ENCODE measurements at places on chromosomes 12 and 14.

DNA sequence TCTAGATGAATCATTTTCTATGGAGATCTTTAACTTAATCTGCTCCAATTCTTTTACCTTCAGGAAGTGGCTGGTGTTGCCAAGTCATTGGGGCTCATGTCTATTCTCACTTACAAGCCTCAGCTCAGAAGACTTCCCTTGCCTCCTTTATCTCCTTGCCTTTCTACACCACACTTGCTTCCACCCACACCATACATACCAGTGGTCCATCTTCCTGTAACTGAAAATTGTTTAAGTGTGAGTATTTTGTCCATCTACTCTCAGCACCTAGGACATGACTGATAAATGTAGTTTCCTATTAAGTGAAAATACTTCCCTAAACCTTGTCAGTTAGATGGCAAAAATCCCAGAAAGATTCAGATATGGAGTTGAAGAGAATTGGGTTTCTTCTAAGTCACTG lies 199.7 kb upstream of the CPNE8 start:
- no peak for DNase-seq

GRCh38 chr12:76637807-76638206 lies 78.2 kb upstream of the OSBPL8 start:
- no peak for DNase-seq

DNA sequence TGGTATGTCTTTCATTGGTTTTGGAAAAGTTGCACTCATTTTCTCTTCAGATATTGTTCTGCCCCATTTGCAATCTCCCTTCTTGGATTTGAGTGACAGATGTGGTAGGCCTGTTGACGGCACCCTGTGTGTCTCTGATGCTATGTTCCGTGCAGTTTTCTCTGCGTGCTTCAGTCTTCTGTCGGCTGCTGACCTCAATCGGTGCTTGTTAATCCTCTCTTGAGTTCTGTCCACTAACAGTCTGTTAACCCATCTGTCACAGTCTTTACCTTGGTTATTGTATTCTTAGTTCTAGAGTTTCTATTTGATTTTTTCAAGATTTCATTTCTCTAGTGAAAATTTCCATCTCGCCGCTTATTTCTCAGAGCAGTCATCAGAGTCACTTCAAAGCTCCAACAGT lies 20.7 kb upstream of the PLD4 start:
- no peak for DNase-seq

DNA sequence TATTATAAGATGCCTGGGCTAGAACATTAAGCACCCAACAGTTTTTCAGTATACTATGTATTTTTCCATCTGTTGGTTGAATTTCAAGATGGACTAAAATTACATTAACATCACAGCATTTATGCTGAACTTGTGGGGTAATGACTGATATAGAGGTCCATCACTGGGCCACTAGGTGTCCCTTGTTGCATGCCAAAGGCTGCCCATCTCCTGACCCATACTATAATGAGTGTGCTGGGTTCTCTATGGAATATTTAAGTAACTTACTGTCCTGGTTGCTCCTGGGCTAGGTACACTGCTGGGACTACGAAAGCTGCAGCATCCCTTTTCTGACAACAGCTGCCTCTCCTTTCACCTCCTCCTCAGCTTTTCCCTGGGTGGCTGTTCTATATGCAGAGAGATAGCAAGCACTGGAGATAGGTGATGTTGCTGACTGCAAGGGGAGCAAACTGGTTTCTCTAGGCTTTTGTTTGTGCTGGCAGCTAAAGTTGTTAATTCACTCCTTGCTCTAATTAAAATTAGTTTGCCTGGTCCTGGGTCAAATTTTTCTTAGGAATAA lies 138.6 kb upstream of the TRHDE start:
- DNase-seq = no peak

- no peak for DNase-seq
Measured at GRCh38 chr14:61381553-61381952, 60.2 kb downstream of the PRKCH start.

- DNase-seq = no peak
Measured at GRCh38 chr12:86226481-86226880, 29.7 kb downstream of the MGAT4C start.

DNA sequence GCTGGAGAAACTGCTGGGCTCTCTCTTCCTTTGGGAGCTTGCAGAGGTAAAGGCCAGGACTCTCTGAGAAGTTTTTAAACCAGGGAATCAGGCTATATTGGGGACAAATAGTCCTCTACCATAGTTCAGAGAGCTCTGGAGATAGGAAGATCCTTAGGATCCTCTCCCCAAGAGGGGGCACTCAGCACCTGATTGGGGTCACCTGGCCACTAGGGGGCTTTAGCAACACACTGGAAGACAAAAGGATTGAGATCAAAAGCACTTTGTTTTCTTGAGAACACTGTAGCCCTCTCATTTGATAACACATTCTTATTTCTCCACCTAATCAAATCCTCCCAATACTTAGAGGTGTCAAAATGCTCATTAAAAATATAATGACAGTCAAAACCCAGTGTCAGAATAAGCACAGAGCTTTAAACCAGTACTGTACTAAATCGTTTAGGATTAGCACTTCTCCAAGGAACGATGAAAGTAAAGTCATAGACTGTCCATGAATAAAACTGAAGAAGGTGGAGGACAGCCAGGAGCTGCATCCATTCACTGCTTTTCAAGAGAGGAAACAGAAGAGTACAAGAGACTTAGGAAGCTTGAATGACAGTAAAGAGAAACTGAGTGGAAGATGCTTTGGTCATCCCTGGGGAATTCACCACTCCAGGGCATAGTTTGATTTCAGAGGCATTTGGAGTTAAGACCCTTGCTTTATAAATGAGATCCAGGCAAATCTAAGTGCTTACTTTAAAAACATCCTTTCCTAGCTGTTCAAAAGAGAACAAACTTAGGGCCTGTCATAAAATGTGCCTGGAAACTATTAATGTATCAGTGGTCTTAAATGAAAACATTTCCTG lies 26.5 kb downstream of the BMP4 start:
- peak; percentile 22 for DNase-seq

- DNase-seq = no peak
Measured at GRCh38 chr14:68518761-68519670, 273.9 kb downstream of the ZFP36L1 start.

DNA sequence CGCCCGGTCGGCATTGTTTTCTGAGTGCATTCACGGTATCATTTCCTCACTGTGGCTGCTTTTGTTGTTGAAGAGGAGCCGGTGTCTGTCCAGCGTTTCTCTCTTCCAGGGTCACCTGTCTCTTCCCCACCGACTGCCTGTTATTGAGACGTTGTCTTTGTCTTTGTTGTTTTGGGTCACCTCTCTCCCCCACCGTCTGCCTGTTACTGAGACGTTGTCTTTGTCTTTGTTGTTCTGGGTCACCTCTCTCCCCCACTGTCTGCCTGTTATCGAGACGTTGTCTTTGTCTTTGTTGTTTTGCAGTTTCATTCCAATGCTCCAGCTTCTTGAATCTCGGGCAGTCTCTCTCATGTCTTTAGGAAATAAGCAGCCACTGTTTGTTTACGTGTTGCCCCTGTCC lies 69.9 kb downstream of the DDX51 start:
- DNase-seq = no peak

DNA sequence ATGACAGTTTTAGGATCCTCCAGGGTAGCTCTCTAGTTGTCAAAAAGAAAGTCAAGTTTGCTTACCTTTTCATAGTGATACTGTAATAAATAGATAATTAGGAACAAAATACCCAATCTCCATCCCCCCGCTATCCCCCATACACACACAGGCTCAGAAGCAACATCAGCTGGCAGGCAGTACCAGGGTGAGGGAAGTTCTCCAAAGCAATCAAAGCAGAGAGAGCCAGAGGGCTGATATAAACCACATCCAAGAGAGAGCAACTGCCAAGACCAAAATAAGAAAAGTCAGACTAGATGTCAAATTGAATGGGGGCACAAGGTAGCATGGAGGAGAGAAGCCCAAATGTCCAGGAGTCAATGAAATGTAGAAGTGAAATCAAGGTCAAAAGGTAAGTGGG lies 80.2 kb upstream of the PTPRR start:
- no peak for DNase-seq

DNA sequence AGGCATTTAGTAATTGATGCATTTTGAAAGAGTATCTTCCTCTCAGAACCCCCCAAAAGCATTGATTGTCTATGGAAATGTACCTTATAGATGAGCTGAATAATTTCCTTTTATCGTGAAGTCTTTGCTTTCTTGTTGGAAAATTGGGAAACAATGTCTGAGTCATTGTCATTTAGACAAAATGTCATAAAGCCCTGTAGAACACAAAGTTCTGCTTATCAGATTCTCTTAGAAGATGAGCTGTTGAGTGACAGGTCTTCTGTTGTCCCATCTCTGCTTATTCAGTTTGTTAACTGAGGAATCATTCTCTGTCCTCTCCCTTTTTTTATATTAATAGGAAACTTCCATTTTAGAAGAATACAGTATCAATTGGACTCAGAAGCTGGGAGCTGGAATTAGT lies 22.9 kb downstream of the MAPKAPK5 start:
- no peak for DNase-seq

DNA sequence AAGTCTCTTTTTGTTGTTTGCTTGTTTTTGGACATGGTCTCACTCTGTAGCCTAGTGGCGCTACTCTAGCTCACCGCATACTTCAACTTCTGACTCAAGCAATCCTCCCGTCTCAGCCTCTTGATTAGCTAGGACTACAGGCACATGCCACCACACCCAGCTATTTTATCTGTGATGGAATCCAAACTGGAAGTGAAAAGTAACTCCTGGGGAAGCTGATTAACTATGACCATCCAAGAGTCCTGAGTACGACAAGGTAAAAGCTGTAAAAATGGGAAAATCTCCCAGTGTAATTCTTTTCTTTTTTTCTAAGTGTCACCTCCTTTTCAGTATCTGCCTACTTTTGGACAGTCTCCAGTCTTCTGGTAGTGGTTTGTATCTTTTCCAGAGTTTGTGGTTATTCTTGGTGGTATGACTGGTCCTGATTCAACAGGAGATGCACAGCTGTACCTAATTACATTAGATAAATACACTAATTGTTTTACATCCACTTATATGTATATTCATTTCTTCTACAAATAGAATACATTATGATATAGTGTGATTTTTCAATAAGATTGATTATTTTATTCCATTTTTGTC lies 97.8 kb downstream of the SLC6A15 start:
- no peak for DNase-seq

DNA sequence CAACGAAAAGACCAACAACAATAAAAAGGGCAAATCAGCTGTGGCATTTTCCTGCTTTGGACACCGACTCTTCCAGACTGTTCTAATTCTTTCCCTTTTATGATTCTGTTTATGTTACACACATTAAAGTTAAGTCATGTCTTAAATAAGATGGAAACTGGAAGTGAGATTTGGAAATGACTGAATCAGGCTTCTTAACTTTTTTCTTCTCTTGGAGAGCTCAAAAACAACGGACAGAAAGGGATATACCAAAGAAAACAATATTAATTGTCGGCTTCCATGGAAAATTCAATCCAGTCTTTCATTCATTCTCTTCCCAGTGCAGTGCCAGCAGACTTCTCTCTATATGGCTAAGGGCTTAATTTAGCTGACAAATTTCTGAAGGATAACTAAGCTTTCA lies 214.9 kb upstream of the DDHD1 start:
- DNase-seq = no peak

- no peak for DNase-seq
Measured at GRCh38 chr14:91369628-91370445, 47.8 kb downstream of the CCDC88C start.

GRCh38 chr12:3647504-3647903 lies 105.4 kb downstream of the CRACR2A start:
- DNase-seq = no peak

GRCh38 chr14:37034410-37035285 lies 137.8 kb downstream of the SLC25A21 start:
- DNase-seq = no peak

- no peak for DNase-seq
Measured at GRCh38 chr12:54991991-54992375, 7.4 kb upstream of the TESPA1 start.

- no peak for DNase-seq
Measured at GRCh38 chr14:92965281-92965680, 42.3 kb downstream of the CHGA start.

DNA sequence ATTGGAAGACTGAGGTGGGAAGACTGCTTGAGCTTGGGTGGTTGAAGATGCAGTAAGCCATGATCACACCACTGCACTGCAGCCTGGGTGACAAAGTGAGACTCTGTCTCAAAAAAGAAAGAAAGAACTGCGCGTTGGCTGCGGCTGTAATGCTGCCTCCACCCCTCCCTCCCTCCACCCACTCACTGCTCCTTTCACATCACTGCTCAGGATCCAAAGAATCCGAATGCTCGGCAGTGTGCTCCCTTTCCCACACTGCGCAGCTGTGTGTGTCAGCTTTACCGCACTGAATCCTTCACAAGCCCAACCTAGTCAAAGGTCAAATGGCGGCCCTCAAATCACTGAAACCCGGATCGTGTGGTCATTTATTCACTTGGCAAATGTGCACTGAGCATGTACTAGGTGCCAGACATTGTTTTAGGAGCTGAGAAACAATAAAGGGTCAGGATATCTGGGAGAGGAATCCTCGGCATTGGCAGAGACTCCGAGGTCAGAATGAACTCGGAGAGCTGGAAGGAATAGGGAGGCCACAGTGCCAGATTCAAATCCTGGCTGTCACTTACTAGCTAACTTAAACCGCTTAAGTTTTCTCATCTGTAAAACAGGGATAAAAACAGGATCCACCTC lies 11.5 kb upstream of the TDRD9 start:
- no peak for DNase-seq

- DNase-seq = no peak
Measured at GRCh38 chr14:32217301-32217700, 14.2 kb upstream of the RNU6-8 start.

DNA sequence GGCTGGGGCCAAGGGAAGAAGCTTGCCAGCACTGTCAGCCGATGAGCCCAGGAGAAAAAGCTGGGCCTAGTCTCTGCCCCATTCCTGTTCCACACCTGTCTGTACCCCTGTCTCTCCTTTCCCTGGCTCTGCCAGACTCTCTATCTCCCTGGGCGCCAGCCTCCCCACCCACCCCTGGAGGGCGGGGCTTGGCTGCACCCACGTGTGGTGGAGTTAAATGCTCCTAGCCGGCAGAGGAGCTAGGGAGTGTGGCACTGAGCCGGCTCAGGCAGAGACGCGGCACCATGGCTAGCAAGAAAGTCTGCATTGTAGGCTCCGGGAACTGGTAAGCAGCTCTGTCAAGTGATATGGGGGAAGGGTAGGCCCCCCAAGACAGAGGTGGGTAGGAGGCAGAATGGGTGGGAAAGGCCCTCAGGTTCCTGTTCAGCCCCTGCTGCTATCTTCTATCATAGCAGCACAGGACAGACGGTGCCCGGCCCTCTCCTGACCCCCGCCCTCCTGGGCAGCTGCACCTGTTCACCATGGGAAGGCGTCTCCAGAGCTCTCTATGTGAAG lies at the start of gene GPD1:
Gene GPD1 (plus strand): TSS at position 242 of the 555 bp plus-strand sequence. CDS start 43 bp downstream, at position 285.
- DNase-seq = no peak

GRCh38 chr12:95838125-95838524 lies 20.6 kb upstream of the SNRPF start:
- DNase-seq = no peak
